Urothelium cell line (cell line): ENCODE measurements at places on chromosomes 2 and 18.

DNA sequence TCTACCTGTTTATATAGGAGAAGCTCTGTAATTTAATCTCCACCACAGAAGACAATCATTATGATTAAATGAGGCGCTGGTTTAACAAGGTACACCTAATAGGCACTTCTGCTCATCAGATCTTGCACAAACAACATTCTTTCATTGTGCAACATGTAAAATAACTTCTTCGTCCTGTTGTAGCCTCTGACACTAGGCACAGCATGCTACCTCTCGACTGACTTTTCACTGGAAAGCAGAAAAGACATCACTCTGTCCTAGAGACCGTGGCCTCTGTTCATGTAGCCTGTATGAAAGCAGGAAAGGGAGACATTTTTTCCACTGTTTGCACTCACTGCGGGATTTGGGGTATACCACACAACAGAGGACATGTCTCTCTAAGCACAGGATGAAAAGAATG lies 316.5 kb downstream of the IRS1 start:
- DNase-seq, result no peak

DNA sequence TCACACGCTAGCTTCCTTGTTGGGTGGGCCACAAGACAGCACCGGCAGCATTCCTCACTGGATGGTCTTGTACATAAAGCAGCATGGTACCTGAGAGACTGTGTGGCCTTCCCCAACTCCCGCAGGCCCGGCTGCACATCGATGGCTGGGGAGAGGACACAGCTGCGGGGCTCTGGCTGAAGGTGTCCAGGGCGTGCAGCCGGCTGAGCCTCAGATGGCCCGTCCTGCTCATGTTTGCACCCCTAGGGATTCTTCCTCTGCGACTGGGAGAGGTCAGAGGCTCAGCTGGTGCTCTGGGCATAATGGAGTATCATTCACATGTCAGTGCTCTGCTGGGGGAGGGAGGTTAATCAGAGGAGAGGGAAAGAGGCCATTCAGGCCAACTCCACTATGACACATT lies 207.9 kb downstream of the SEPTIN10 start:
- DNase-seq, result no peak

GRCh38 chr18:23330423-23330822 lies 122.7 kb upstream of the RIOK3 start:
- DNase-seq, result no peak

DNA sequence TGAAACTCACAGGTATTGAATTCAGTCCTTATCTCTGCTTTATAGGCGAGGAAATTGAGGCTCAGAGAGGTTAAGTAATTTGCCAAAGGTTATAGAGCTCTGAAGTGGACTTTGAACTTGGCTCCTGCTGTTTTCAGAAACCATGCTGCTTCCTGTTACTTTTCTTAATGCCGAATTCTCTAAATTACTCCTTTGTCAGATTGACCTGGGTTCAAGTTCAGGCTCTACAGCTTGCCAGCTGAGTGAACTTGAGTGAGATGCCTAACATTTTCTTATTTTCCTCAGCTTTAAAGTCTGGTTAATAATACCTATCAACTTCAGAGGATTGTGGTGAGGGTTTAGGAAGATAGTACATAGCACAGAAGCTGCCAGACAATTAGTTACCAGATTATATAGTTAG lies 3.4 kb downstream of the ASAP2 start:
- no peak for DNase-seq

GRCh38 chr2:200603972-200604371 lies 18.2 kb downstream of the AOX1 start:
- DNase-seq, result peak; percentile 49

DNA sequence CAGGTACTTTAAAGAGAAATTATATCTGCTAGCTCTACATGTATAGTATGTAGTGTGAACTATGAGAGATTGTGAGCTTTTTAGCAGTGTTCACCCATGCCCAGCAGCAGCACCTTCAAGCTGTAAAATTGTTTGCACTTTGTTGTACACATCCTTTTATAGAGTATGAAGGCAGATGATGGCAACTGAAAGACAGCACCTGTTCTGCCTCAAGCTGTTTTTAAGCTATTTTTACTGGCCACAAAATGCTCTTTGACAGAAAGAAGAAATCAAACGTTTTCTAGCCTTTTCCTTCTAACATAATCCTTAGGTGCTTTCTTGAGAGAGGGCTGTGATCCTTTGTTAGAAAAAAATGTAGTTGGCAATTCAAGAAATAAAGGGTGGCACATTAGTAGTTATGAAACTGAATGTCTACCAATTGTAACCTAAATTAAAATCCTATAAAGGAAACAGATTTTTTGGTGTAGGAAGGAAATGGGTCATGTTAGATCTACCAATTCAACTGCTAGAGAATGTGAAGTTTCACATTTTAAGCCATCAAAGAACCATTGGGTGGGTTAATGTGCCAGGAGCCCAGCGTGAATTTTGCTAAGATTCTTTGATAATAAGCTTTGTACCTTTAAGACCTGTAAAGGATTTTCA lies 59.5 kb downstream of the R3HDM1 start:
- no peak for DNase-seq

- peak; percentile 94 for DNase-seq
Observed at GRCh38 chr2:219441451-219442255, 7.0 kb downstream of the SPEG start.

DNA sequence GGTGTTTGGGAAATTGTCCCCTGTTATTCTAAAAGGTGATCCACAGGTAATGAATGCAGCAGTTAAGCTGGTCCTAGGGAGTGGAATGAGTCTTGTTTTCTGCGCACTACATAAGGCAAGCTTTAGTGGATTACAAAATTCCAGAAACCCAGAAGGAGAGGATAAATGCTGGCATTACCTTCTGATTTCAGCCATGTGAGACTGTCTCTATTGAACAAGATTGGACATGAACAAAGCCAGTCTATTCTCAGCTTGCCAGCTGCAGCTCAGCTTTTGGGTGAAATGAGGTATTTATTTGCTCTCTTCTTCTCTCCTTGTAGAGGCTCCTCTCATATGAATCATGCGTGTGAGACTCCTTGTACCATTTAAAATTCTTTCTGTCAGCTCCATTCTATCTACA lies 944.9 kb downstream of the CNTNAP5 start:
- DNase-seq, result no peak

DNA sequence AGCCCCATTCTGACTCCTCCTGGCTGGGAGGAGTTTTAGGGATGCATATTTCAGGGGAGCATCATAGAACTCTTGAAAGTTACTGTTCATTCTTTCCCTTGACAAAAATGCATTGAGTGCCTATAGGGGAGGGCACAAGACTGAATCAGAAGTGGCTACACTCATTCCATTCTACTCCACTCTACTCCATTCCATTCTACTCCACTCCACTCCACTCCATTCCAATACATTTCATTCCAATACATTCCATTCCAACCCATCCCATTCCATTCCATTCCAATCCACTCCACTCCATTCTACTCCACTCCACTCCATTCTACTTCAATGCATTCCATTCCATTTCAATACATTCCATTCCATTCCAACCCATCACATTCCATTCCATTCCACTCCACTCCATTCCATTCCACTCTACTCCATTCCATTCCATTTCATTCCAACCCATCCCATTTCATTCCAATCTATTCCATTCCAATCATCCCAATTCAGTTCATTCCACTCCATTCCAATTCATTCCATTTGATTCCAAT lies 110.8 kb downstream of the LOXHD1 start:
- DNase-seq, result no peak

DNA sequence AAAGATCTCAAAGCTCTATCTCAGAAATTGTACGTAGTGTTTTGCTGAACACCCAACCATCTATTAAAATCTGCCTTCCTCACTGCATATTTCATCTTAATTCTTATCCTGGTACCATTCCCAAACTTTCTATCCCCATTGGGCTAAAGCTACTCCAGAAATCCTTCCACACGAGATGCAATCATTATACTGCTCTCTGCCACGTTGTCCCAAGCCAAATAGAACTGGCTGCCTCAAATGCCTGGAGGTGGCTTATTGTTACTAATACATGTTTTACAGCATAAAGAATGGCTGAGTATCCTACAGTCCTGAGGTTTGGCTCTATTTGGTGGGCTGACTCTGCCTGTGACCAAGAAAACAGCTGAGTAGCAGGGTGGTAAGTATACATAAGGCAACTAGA lies 306.0 kb upstream of the ACVR2A start:
- DNase-seq, result no peak

DNA sequence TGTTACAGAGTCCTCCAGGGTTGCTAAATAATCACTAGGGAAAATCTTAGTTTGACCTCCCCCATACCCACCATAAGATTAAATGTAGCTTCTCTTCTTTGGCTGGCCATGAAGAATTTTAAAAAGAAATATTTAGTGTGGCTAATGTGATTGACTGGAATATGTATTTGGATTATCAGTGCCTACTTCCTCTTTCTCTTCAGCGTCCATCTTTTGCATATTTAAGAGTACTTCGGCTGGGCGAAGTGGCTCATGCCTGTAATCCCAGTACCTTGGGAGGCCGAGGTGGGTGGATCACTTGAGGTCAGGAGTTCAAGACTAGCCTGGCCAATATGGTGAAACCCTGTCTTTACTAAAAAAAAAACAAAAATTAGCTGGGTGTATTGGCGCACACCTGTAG lies 28.8 kb downstream of the ADAM23 start:
- no peak for DNase-seq

DNA sequence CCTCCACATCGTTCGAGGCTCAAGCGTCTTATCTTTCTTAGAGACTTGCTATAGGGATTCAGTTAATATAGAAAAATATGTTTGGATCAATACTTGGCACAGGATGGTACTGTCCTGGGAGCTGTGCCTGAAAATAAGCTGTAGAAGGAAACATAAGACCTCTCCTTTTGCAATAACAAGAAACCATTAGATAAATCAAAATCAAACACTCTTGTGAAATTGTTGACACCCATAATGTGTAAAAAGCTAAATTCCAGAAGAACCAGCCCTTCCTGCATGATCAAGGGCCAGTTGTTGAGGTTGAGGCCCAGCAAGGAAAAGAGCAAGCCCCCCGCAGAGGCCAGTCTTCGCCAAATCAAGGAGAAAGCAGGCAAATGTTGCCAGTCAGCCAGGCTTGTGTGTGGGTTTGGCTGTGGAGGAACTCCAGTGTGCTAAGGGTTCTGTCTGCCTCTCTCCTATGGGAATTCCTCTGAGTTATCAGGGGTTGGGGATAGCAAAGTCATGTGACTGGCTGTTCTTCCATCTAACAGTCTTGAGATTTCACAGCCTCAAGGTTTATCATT lies 185.7 kb downstream of the ACKR3 start:
- DNase-seq, result no peak

DNA sequence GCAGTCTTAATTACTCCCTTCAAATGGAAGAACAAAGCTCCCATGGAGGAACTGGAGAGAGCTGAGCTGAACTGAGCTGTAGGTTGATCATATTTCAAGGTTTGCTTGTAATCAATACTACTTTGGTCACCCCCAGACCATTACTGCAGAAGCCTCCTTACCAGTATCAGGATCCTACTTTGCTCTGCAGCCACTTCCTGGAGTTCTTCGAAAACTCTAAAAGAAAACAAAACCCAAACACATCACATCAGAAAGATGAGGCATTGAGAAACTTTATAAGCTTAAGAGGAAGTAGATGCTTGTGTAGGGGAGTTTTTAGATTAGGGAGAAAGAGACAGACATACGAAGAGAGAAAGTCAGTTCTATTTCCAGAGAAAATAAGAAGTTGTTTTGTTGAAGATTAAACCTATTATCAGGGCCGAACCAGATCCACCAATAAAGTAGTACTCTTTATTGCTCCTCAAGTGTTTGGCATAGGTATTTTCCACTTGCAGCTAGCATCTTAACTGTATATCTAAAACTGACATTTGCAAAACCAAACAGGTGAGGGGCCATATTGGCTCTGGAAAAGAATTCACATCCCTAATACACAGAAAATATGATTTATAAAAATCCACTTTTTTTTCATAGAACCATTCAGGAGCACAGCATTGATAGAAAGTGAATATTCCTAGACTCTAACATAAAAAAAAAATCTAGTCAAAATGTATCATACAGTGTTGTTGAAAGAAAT lies 166.9 kb upstream of the KLF7 start:
- no peak for DNase-seq

DNA sequence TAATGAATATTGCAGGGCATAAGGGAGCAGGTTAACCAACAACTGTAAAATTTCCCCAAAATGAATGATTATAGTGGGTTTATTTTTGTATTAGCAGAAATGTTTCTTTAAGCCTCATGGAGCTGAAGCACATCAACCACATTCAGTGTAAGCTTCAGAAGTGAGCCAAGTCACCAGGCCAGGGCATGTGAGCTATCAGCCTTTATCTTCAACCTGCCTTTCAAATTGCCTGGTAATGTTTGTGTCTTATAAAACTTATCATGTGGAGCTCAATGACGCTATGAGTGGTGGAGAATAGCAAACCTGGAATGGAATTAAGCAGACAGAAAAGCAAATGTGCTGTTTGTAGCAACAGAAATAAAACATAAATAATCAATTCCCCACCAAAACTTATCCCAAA lies 1068.4 kb downstream of the LRP1B start:
- DNase-seq, result no peak

DNA sequence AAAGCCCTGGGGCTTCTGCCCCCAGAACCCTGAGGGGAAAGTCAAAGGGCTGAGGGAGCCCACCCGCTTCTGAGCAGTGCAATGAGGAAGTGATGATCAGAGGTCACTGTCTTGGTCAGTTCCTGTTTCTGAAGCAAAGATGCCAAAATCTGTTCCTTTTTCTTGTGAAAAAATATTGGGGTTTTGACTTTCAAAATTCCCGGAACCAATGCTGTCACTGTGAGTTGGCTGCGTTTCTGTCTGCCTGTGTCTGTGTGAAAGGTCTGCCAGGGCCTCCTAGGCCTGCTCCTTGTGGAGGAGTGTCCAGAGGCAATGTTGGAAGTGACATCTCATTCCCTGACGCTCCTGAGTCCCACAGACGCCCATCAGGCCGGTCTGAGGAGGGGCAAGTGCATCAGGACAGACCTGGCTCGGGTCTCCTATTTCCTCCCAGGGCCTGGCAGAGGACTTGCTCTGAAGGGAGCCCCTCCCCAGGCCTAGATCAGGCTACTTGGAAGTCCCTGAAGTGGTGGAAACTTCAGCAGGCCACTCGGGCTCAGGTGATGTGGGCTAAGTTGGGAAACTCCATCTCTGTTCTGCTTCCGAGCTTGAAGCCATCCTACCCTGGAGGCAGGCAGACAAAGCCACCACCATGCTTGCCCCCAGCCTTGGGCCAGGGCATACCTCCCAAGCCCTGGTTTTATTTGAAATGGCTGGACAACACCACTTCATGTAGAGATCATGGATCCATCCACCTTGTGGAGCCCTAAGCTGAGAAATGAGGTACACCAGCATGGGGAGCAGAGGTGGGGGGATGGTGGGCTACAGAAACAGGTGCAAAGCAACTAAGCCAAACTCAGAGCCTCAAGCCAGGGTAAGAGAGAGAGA lies 51.0 kb downstream of the PKDCC start:
- DNase-seq, result no peak

GRCh38 chr2:205054789-205055188 lies 509.5 kb downstream of the PARD3B start:
- DNase-seq, result no peak

GRCh38 chr2:23464905-23465537 lies 80.0 kb downstream of the KLHL29 start:
- no peak for DNase-seq

GRCh38 chr18:56083523-56084287 lies 495.7 kb upstream of the TCF4 start:
- DNase-seq, result no peak
